Activated gamma-delta T cell (primary cell): ENCODE measurements at places on chromosomes 13 and 19.

- no peak for DNase-seq
These were observed 384.6 kb downstream of the FGF14 start for GRCh38 chr13:102017248-102017647.

GRCh38 chr13:91144054-91144453 lies 203.4 kb upstream of the MIR17HG start:
- no peak for DNase-seq

- DNase-seq, result no peak
These were observed 5.5 kb downstream of the AP3D1 start for GRCh38 chr19:2145831-2146241.

GRCh38 chr19:1445932-1446712 lies 3.8 kb upstream of the APC2 start:
- no peak for DNase-seq

DNA sequence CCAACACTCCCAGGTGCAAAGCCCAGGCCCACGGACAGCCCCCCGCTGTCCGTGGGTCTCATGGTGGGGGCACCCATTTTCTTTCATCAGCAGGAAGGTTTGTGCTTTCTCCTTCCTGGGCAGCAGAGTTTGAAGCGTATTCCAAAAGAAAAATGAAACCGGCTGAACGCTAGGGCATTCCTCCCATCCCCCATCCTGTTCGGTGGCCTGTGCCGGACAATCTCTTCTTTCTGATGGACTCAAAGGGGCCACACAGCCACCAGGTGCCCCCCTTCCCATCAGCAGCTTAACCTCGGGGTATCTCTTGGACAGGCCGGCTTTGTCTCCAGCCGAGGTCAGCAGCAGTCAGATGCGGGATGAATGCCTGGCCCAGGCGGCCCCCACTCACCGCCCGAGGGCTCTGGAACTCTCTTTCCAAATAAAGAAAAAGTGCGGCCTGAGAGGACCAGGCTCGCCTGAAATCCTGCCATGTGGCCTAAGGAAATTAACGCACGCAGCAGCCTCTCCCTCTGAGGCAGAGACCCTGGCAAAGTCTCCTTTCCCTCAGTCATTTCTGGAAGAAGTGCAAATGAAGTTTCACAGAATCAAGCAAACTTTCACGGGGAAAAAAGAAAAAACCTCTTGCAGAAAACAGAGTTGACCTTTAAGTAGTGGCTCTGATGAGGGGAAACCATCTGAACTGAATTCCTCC lies 67.8 kb downstream of the RASA3 start:
- no peak for DNase-seq

DNA sequence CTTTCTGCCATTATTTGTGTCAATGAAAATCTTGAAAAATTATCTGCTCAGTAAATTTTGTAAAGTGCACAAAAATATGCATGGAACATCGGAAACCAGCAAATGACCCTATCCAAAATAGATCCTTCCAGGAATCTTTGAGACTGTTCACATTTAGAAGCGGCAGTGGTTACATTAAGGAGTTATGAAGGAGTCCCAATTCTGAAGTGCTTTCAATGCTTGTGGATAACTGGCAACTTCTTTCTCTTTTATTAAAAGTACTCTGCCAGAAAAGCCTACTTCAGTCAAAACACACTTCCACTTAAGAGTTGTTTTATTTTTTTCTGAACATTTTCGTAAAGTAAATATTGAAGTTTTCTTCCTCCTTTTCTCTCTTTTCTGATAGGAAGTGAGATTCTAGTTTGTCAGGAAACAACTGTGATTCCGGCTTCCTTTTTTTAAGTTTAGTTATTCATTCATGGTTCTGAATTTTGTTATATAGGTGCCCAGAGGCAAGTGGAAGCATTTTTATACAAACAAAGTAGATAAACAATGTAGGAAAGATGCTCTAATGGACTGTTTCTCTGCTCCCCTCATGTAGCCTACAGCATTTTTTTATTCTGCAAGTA lies 83.5 kb downstream of the PCDH9 start:
- DNase-seq, result no peak

DNA sequence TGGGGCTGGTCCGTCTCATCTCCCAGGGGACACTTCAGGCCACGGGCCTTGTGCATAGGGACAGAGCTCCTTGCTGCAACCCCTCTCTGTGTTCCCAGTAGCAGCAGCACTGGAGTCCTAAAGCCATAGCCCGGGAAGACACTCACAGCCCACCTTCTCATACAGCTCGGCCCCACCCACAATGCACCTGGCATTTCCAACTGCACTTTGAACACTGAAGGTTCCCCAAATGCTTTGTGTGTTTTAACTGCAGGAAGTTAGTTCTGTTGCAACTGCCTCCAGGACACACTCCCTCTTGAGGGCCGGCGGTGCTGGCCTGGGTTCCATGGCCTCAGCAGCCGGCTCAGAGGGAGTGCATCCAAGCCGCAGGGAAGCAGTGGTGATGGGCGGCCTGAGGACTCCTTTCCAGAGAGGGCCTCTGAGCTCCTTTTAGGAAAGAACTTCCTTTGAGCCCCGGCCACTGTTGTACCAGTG lies 22.7 kb upstream of the TMEM255B start:
- DNase-seq, result no peak

- peak; percentile 25 for DNase-seq
These were observed at the start of gene ZNF254 for GRCh38 chr19:24086974-24087595. ZNF254 (plus strand) TSS chr19:24087187; CDS start chr19:24087308, 121 bp downstream.

GRCh38 chr19:48617146-48617937 lies 1.6 kb downstream of the RPL18 start:
- no peak for DNase-seq

GRCh38 chr13:113421673-113422270 lies 31.5 kb downstream of the ADPRHL1 start:
- DNase-seq, result no peak

DNA sequence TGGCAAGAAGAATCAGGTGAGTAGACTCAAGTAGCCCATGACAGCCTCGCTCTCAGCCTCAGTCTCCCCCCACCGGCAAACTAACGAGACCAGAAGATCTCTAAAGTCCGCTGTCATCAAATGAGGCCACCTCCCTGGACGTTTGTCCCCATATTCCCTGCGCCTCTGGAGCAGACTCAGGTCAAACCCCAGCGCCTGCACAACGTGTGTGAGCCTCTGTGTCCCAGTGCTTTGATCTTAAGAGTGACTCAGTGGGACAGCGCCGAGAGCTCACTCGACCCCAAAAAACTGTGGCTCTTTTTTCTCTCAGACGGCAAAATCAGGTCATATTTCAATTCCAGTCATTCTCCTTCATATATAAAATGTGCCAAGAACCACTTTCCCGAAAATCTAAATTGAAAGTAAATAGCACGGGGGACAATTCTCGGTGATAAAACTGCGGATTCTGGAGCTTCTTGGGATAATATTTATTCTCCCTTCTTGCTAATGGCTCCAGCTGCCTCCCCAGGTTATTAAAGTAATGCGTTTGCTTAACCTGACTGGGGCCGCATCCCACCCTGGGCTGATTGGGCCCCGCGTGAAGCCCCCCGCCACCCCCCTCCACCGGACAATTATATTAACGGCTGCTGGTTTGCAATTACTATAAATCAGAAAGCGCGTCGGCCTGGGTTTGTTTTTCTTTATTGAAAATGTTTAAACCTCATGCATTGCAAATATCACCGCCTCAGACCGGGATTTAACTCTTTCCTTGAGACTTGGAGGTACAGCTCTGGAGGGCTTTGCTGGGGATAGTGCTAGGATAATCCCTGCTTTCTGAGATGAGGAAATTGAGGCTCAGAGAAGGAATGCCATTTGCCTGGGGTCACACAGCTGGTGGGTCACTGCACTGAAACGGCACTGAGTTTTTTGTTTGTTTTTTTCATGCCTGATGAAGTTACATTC lies 37.5 kb upstream of the ZNRF4 start:
- DNase-seq, result no peak

GRCh38 chr19:51781999-51782398 lies 13.0 kb upstream of the FPR3 start:
- DNase-seq, result no peak

- no peak for DNase-seq
These were observed 28.2 kb downstream of the IGFL2 start for GRCh38 chr19:46176116-46176860.

DNA sequence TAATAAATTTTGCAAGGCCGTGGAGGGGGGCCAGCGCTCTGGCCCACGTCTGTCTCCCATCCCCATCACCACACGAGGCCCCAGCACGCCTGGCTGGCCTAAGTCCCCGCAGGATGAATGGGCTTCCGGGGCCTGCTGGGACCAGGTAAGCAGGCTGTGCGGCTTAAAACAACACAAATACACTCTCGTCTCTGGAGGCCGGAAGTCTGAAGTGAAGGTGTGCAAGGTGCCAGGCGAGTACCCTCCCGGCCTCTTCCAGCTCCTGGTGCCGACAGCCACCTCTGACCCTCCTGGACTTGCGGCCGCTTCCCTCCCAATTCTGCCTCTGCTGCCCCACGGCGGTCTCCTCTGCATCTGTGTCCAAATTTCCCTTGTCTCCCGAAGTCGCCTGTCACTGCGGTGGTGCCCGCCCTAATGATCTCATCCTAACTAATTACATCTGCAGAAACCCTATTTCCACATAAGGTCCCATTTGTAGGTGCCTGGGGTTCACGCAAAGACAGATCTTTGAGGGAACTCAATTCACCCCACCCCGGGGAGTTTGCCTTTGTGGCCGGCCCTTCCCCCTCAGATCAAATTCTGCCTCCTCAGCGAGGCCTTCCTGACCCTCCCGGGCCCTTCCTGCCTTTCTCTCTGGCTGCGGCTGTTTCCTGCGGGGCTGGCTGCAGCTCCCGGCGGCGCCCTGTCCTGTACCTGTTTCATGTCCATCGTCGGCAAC lies 8.1 kb upstream of the PTBP1 start:
- DNase-seq, result no peak

DNA sequence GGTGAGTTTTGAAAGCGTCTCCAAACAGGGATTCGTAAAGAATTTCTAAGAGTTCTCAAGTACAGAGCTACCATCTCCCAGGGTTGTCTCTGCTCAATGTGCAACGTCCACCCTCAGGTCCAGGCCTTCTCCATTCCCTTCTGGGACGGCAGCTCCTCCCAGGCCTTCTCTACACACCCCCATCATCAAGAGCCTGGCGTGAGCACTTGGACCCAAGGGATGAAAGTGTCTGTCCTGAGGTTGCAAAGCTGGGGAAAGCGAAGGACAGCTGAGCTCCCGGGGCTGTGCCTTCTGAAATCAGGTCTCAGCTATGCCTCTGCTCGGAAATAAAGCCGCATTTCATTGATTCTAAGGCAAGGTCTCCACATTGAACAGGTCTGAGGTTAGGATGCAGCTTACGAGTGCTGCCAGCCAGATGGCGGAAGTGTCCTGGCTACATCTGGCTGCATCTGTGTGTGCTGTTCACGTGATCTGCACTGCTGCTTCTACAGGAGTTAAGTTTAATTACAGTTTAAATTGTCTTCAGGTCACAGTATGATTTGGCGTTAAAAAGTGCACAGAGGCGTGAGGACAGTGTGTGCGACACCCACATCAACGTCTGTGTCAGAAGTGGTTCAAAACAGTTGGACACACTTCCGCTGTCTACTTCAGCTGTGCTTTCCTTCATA lies 27.0 kb upstream of the MIER2 start:
- no peak for DNase-seq

GRCh38 chr13:50678464-50679162 lies 164.9 kb downstream of the DLEU7 start:
- no peak for DNase-seq

DNA sequence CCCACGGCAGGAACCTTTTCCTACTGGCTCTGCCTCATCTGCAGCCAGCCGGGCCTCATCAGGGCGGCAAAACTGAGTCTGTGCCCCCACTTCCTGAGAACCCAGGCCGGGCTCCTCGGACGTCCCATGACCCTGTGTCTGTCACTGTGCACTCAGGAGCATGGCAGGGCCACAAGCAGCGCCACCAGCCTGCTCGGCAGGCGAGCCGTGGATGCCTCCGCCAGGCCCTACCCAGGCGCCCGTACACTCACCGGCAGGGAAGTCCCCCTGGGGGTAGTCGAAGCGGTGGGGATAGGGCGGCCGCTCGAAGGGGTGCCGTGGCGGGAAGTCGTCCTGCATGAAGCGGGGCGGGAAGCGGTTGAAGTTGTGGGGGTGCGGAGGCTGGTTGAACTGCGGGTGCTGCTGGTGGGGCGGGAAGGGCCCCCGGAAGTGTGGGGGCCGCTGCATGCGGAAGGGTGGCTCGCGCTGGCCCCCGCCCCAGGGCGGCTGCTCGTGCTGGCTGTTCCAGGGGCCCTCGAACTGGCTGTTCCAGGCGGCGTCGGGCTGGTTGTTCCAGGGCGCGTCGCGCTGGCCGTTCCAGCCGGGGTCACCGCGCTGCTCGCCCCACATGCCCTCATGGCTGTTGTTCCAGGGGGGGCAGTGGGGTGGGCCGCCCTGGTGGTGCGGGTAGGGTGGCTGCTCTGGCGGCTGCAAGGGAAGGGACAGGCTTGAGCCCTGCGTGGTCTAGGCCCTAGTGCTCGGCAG lies 17.1 kb downstream of the CHERP start:
- no peak for DNase-seq

DNA sequence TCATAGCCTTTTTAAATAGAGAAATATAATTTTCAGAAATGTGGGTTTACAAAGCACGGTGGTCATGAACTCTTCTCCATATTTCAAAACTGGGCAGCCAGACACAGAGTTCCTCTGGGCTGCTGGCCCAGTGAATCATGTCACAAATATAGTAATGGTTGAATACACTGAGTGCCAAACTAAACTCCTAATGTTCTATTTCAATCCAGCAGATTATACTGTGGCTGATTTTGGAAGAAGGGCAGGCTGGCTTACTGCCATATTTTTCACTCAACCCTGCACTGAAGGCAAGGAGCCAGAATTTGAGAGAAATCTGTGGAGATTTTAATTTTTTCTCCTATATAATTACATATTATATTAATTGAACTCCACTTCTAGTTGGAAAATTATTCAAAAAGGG lies 17.0 kb upstream of the PRR20A start:
- DNase-seq, result no peak

- no peak for DNase-seq
These were observed 1.3 kb downstream of the RFX1 start for GRCh38 chr19:14004619-14005348.

DNA sequence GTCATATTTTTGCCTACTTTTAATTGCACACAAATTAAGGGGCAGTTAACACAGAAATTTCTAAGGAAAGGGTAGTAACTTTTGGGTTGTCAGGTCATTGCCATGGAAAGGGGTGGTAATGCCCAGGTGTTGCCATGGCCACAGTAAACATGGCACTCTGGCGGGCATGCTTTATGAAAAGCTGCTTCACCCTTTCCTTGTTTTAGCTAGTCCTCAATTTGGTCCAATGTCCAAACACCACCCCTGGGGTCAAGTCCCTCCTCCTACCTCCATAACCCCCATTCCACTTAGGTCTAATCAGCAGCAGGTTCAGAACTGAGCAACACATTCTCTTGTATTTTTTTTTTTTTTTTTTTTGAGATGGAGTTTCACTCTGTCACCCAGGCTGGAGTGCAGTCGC lies 6.6 kb downstream of the FFAR2 start:
- DNase-seq, result no peak

GRCh38 chr19:47095476-47096099 lies 18.0 kb downstream of the ZC3H4 start:
- DNase-seq, result no peak

- no peak for DNase-seq
These were observed 18.7 kb upstream of the B3GNT3 start for GRCh38 chr19:17775991-17776803.

GRCh38 chr13:113627136-113627535 lies 30.9 kb downstream of the ATP4B start:
- no peak for DNase-seq
